Stimulated activated CD4-positive, alpha-beta T cell treated with anti-CD3 and anti-CD28 coated beads, Interleukin-1b, Interleukin-23, amount 100 ng/mL, for 1 hour (primary cell): ENCODE measurements at places on chromosomes 5 and 9.

DNA sequence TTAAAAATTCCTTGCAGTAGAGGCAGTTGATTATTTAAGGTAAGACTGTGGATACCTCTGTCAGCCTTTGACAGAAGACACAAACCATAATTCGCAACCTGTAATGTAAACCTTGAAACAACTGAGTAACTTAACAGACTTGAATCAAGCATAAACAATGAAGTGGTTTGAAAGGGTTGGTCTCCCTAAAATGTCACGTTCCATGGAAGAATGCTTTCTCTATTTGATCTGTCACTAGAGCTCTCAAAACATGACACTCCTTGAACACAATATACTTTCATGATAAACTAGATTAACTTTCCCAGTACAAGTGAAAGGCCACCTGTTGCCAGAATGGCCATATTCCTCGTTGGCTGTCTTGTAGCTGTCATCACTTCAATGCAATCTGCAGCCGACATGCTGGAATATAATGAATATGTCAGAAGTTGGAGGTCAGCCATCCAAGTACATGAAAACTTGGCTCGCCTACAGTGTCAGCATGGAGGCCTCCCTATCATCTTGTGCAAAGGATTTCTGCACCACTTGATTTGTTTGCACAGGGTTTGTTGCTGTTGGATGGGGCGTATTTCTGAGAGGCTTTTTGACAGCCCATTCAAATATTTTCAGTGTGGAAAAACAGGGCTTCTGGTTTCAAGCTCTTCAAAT, 228.0 kb downstream of the TLE4 start:
- DNase-seq, result no peak

GRCh38 chr9:126159430-126160060, 167.1 kb upstream of the MVB12B start:
- DNase-seq, result no peak

DNA sequence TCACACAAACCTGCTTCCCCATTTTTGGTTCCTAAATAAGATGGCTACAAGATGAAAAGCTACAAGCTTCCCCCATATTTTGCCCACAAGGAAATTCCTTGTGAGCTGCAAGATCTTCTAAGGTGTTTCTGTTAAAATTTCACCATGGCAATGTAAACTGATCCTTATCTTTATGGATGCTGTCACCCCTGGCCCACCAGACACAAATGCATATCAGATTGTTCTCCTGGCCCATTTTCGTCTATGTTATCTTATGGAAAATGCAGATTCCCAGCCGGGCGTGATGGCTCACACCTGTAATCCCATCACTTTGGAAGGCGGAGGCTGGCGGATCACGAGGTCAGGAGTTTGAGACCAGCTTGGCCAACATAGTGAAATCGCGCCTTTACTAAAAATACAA, 65.1 kb upstream of the IL6ST start:
- no peak for DNase-seq

DNA sequence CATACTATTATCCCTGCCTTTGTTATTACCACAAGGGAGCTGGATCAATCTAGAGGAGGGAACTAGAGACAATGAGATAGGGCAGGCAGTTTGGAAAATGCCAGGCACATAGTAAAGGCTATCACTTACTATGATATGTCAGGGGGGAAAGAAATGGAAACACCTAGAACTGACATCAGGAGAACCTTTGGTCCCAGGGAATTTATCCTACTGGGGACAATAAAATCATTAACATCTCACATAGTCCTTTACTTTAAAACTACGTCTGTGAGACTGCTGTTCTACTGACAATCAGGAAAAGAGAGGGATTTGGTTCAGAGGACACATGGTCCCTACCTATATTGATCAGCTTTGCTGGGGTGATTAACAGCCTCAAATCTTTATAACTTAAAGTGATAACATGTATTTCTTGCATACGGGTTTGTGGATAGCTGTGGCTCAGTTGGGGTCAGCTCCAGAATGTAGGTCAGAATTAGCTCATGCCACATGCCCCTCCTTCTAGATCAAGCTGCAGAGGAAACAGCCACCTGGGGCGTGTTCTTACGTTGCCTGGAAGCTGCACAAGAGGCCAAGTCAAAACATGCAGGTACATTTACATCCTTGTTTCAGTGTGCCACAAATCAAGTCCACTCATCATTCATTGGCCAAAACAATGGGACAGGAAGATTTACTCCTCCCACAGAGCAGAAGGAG, 43.9 kb upstream of the ALDOB start:
- DNase-seq, result no peak

- no peak for DNase-seq
Measured at GRCh38 chr5:33769968-33770367, 121.8 kb downstream of the ADAMTS12 start.

- no peak for DNase-seq
Measured at GRCh38 chr5:92548346-92548745, 1032.7 kb downstream of the NR2F1-AS1 start.

DNA sequence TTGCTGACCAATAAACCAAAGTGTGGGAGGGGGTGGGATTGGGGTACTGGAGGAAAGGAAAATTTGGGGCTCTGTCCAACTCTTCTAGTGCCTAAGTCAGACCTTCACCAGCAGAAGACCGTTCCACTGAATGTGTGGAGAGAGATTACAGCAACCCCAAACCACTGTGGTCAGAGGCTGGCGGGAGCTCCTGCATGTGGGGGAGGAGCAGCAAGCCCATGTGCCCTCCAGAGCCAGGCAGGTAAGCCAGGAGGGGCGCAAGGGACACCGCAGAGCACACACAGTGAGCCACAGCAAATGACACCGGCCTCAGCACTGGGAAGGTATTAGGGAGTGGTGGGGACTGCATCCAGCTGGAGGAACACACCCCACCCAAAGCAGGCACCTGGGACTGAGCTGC, 62.9 kb downstream of the SMIM23 start:
- no peak for DNase-seq

DNA sequence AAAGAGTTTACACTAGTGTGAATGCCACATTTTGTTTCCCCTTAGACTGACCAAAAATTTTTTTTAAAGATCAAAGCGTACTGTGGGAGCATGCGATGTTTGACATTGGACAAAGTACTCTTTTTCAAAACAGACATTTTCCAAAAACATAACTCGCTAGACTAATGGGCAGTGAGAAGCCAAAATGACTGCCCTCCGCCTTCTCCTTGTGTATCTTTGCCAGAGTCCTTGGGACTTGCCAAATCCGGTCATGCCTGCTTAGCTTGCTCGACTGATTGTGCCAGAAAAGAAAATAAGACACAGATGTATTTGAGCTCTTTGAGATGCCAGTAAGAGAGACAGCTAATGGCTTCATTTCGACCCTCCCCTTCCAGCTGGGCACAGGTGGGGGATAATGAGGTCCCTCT, 157.5 kb downstream of the MAPKAP1 start:
- DNase-seq, result no peak

- DNase-seq, result no peak
Measured at GRCh38 chr9:134589748-134590147, 51.9 kb upstream of the COL5A1 start.

GRCh38 chr9:1236061-1236460, 185.9 kb downstream of the DMRT2 start:
- DNase-seq, result no peak

DNA sequence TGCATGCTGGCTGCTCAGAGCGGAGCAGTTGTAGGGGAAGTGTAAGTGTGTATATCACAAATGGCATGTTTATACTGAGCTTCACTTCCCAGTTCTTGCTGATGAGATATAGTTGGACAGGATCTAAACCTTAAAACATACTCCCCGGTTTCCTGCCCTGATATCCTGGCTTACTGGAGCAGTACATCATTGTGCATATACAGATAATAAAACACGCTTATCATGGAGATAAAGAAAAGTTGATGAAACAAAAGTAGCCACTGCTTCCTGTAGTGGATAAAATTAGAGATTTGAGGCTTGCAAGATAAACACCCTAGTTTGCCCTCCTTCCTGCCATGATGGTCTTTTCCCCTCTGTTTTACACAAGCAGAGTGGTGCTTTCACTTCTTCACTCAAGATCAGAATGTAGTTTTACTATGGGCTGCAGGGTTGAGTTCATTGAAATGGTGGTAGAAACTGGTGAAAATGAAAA, 15.0 kb downstream of the NPR3 start:
- DNase-seq, result no peak

GRCh38 chr9:89757776-89758528, 153.1 kb downstream of the GADD45G start:
- no peak for DNase-seq

GRCh38 chr9:70945301-70945700, 176.1 kb downstream of the TRPM3 start:
- DNase-seq, result no peak

DNA sequence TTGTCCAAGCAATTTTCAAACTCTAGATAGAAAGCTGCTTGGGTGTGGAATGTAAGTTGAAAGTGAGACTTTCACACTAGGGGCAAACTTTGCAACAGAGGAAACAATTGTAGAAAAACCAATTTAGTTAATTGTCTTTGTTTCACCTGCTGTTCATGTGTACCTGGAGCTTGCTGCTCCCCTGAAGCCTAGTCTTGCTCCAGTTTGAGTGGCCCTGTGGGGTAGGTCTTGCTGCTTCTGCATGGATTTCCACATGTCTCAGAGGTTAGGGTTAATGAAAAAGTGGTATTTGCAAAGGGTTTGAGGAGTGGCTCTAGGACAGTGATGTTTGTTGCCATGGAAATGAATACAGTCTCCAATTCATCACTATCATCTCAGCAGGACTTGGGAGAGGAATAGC, 182.2 kb downstream of the FSTL4 start:
- DNase-seq, result no peak

DNA sequence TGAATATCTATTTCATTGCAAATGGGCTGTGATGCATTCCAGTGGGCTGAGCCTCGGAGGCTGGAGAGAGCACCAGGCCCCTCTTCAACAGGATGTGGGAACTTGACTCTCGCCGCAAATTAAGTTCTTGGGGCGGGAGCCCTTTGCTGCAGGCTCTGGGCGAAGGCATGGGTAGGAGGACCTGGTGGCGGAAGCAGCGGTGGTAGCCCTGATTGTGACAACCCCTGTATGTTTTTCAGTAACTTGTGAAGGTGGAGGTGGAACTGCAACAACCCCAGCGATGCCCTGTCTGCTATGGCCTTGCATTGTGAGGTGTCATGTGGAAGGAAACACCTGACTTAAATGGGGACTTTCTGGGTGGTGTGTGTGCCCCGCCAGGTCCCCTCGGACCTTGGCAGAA, 9.4 kb downstream of the FYB1 start:
- DNase-seq, result no peak

DNA sequence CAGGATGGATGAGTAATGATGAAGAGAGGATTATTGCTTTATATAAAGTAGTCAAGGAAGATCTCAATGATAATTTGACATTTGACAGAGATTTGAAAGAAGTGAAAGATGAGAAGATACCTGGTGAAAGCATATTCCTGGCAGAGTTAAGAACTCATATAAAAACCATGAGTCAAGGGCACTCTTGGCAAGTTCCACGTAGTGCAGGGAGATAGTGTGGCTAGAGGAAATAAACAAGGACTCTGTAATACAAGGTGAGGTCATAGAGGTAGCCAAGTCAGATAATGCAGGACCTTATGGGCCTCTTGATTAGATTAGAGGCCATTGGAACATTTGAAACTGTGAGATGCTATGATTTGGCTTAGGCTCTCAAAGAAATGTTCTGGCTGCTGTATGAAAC, 72.3 kb downstream of the HCN1 start:
- DNase-seq, result no peak

DNA sequence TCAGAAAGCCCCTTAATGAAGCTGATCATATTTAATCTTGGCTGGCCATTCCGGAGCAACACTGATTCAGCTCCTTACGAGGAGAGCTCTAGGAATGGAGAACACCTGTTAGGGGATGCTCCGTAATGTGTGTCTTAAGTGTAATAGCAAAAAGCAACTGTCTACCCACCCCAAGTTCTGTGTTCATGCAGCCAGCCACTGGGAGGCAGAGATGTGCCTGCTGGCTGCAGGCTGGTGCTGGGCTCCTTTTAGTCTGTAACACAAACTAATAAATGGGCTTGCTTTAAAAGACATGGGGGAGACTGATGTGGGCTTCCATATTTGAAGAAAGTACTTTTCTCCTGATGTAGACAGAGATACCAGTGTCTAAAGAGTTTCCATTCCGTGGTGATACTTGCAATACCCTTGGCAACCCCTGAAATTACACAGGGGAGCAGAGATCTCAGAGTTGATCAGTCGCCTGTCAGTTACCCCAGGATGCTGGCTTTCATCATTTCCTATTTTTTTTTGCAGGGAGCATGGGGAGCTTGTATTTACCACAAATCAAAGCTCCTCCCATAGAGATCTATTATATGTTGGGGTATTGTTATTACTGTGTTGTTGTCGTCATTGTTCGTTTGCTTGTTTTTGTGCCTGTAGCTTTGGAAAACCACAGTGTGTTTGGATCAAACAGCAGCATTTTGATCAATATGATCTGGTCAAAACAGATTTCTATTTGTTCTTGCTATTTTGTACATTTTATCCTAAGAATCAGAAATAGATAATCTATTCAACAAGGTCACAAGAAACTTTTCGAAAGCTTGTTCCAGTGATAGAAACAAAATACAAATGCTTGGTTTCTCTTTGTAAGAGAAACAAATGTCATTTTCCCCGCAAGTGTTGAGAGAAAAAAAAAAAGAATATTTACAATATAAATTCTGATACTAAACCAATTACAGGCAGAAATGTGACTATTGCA, 65.8 kb downstream of the MTX3 start:
- DNase-seq, result no peak

DNA sequence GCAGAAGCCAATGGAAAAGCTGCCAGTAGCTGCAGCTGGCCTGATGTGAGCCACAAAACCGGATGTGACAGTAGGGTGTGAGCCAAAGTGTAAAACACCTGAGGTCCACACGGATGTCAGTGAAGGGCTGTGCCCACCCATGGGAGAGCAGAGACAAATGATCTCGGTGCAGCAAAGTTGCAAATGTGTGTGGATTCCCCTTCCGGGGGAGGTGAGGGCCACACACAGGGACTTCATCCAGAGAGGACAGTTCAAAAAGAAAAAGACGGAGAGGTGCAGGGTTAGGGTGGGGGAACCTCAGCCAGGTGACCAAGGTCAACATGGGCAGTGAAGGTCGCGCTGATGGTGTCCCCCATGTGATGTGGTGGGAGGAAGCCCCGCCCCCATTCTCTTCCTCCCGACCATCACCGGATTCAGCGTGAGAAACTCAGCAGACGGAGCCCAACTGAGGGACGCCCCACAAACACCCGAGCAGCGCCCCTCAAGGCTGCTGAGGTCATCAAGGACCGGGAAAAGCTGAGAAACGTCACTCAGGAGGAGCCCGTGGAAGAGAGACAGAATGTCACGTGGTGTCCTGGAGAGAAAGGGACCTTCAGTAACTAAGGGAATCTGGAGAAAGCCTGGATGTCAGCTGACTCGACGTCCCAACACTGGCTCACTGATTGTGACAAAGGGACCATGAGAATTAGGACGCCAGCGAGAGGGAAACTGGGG, 11.4 kb upstream of the PTGDS start:
- DNase-seq, result no peak

GRCh38 chr9:89405826-89406225, 87.5 kb downstream of the SECISBP2 start:
- no peak for DNase-seq
